Left ventricle myocardium superior (tissue), 1 donor: ENCODE measurements at places on chromosomes 12 and 14. TPM values are rescaled to one million over a fixed set of nuclear protein-coding genes. Genes with fewer than 3 reads are reported as not detected.

The TMEM117 gene
- 7.1 TPM for total RNA-seq

The GLIPR1L2 gene
- 1.3 TPM for total RNA-seq

The B3GNT4 gene
- total RNA-seq: not detected

The KCNC2 gene
- total RNA-seq: not detected

DNA sequence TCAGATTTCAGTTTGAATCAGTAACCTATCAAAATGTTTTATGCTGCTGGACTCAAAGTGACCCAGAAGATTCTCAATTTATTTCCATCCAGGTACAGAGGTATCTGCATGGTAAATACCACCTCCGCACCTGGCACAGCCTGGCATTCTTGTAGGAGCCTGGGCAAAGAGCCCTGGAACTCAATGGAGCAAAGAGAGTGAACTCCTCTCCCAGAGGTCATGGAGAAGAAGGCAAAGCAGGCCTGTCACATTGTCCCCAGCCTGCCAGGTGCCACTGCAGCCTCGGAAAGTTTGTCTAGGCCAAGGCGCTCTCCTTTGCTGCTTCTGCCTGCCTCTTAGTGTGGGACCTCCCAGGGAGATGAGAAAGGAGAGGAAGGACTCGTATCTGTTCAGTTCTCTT, 319.8 kb downstream of the ZFP36L1 start:
- DNase-seq: peak; percentile 29

GRCh38 chr14:24063263-24063836, 8.0 kb upstream of the CPNE6 start:
- DNase-seq: no peak

GRCh38 chr12:578748-579419, 84.4 kb downstream of the NINJ2 start:
- no peak for DNase-seq

DNA sequence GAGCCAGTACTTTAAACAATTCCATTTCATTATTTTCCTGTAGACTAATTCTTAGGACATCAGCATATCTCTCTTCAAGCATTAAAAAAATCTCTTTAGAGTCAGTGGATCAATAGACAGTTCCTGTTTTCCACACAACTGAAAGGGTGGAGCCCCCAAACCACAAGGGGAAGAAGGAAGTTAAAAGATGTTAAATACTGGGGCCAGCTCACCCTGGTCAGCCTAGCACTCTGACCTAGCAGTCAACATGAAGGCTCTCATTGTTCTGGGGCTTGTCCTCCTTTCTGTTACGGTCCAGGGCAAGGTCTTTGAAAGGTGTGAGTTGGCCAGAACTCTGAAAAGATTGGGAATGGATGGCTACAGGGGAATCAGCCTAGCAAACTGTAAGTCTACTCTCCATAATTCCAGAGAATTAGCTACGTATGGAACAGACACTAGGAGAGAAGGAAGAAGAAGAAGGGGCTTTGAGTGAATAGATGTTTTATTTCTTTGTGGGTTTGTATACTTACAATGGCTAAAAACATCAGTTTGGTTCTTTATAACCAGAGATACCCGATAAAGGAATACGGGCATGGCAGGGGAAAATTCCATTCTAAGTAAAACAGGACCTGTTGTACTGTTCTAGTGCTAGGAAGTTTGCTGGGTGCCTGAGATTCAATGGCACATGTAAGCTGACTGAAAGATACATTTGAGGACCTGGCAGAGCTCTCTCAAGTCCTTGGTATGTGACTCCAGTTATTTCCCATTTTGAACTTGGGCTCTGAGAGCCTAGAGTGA, at the start of gene LYZ:
LYZ (plus strand) TSS at position 220 of the 777 bp plus-strand sequence; CDS start at position 248, 28 bp downstream.
- DNase-seq: no peak

DNA sequence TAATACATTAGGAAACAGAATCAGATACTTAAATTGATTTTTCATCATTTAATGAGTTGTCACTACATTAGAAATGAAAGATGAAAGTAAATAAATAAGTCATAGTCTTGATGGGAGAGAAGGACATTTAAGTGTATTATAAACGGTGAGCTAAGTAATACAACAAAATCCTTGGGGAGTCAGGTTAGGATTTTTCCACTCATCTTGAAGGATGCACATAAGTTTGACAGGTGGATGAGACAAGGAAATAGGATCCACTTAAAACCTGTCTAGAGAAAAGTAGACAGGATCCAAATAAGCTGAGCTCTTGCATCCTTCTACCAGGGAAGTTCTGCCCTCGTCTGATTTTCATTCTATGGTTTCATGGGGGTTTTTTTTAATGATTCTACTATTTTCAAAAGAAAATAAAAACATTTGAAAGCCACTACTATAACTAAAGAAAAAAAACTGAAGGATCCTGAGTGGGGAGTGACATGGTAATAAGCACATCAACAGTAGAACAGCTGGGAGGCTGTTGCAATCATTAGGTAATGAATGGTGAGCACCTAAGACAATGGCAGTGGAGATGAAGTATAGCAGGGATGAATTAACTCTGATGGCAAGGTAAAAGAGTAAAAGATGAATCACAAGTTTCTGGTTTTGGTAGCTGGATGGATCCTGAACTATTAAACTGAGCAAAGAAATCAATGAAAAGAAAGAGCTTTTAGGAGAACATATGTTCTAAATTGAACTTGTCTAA, 17.0 kb downstream of the CEP128 start:
- DNase-seq: no peak

DNA sequence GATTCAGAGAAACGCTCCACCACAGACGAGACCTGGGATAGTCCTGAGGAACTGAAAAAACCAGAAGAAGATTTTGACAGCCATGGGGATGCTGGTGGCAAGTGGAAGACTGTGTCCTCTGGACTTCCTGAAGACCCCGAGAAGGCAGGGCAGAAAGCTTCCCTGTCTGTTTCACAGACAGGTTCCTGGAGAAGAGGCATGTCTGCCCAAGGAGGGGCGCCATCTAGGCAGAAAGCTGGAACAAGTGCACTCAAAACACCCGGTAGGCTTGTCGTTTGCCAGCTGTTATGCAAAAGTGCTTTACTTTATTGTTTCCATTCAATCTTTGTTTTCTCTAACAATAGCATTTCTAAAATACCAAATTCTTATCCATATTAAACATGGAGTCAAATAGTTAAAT, 287.3 kb downstream of the NAV3 start:
- DNase-seq: no peak

DNA sequence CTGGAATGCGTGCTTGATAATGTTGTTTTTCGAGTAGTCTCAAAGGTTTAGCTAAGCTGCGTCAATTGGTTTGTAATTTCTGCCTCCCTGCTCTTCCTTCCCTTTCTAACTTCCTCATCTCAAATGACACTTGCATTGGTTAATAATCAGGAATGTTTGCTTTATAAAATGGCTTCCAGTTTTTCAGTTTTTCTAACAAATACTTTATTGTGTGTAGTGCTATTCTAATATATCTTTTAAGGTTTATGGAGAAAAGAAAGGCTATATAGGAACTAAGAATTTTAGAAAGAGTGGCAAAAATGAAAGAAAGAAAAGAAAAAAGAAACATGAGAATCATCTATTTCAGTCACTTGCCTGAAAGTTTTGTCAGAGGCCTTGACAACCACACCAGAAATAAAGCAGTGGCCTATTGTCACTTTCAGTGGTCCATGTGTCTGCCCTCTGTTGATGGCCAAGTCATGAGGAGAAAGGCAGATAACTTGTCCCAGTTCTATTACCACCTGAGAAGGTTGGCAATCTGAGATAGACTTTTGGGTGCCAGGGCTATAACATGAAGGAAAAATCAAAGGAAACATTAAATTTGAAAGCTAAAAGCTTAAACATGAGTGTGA, 221.9 kb upstream of the KITLG start:
- no peak for DNase-seq

DNA sequence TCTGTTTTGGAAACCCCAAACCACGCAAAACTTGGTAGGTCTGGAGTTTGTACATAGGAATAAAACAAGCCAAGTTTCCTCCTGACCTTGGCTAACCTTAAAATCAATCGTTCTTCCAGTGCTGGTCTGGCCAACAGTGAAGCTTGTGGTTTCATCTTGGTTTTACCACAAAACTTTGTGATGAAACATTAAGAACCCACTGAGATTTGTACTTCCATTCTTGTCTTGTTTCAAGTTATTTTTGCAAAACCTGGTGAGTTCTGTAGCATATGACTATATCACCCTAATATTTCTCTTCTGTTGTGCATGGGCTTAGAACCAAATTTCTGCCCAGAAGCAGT, 26.4 kb downstream of the SIX1 start:
- no peak for DNase-seq

GRCh38 chr12:53461059-53461458, 9.2 kb downstream of the PCBP2 start:
- DNase-seq: peak; percentile 51

DNA sequence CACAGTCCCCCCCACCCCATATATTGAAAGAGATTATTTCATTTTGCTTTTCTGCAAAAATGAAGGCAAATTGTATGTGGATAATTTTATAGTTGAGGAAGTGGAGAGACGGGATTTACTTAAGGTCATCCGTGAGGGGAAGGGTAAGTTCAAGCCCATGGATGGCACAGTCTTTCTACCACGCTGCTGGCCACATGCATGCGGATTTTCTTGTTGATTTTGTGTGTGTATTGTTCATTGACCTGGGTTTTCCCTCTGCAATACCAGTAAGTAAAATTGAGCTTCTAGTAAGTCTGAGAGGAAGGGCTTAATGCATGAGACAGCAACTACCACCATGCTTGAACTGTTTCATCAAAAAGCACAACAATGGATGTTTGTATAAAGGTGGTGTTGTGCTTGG, 35.1 kb downstream of the ACACB start:
- no peak for DNase-seq

DNA sequence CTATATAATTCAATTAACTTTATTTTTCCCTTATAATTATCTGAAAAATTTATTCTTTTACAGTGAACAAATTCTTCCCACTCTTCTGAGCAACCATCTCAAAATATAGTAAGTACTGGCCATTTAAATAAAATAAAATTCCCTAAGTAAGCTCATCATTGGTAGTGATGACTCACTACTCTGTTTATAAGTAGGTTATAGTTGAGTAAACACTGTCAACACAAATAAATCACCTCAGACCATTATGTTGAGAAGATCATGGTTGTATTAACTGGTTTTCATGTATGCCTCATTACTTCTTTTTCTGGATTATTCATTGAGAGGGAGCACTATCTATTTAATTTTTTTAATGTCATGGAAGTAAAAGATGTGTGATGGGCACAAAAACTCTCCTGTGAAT, 220.5 kb downstream of the SEC23A start:
- DNase-seq: no peak

DNA sequence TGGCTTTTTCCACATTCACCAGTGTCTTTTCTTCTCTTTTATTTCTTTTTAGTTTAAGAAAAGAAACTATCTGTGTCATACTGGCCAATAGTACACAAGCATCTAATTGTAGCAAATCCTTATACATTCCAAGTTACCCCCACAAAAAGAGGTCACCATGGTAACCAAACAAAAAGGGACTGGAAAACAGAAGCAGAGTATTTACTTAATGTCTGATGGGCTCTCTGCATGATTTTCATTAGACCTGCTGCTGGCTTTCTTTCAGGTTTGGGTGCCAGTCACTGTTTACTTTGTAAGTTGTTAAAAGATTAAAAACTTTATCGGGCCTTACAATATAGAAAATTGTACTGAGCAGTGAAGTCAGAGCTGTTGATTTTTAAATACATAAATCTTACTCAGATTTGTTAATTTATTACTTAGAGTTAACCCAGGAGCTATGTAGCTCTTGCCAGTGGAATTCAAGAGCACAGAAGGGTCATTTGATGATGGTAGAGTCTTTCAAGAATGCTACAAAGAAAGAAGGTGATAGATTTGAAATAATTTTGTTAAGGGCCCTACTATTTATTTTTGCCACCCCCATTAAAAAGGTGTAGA, 123.9 kb downstream of the BRMS1L start:
- DNase-seq: no peak

DNA sequence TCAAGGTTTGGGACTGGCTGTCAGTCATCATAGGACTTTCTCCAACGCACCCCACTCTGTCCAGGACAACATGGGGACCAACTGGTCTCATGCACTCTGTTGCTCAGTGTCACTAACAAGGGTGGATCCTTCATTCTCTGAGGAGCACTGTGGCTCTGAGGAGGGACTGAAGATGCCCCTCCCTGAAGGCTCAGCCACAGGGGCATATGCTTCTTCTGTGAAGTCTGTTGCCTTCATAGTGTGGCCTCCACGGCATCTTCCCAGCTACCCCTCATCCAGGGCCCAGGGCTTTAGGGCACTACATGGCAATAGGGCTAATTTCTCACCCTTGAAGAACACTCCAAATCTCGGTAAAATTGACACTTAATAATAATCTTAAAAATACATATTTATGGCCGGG, 14.3 kb upstream of the IFI27L2 start:
- DNase-seq: no peak

- DNase-seq: no peak
Observed at GRCh38 chr14:80572666-80573065, 361.4 kb upstream of the DIO2 start.

GRCh38 chr14:100422556-100423316, 99.6 kb downstream of the SLC25A47 start:
- no peak for DNase-seq

DNA sequence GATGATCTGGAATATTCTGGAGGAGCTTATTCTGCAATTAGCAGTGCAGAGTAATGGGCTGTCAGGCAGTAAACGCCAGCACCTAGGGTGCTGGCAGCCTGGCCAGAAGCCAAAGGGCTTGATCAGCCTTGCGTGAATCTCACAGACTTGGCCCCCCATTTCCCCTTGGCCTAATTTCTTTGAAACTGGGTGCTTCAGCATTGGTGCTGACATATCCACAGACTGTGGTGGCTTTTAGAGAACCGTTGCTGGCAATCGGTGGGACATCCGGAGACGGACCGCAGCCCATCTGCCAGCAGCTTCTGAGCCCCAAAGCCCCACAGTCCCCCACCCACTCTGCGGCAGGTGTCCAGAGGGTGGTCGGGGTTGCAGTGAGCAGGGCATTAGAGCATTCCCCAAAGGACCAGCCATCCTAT, 157.1 kb downstream of the CALM1 start:
- no peak for DNase-seq

GRCh38 chr14:104739026-104739425, 13.9 kb upstream of the SIVA1 start:
- DNase-seq: no peak

DNA sequence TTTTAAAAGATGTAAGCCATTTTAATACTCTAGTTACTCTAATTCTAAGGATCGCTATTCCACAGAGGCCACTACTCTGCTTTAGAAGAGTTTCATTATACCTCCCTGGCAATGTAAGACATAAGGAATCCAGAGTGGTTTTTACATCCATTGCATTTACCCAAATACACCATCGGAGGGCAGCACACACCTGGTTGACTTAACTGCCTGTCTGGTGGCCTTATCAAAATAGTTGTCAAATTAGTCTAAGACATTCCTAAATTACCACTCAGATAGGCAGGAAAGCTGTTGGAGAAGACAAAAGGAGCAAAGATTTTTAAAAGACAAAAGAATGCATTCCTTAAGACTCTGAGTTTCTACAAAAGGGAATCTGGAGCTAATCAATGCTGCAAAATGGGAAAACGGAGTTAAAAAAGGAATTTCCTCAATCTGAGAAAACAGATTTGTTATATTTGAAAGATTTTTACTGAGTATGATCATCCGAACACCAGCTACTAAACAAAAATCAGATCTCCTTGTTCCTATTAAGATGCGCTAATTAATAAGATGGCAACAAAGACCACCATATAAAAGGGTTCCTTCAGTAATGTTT, 33.8 kb upstream of the FGD4 start:
- no peak for DNase-seq
